ENCODE measurements at places on chromosomes 3 and 15. TPM values are rescaled to one million over a fixed set of nuclear protein-coding genes. Genes with fewer than 3 reads are reported as not detected.

The LRRC34 gene
- total RNA-seq: not detected

The MKRN2OS gene
- total RNA-seq: not detected

The NEO1 gene
- total RNA-seq: 31.9 TPM

The ACP3 gene
- total RNA-seq: not detected

The USP3 gene
- 38.2 TPM for total RNA-seq

The WDR93 gene
- 0.21 TPM for total RNA-seq

The SLC22A14 gene
- 0.05 TPM for total RNA-seq

The XCR1 gene
- not detected for total RNA-seq

The ACKR4 gene
- not detected for total RNA-seq

The SSUH2 gene
- total RNA-seq: 0.60 TPM

The PRR20G gene
- total RNA-seq: 2.8 TPM

The ZNF502 gene
- 1.2 TPM for total RNA-seq

Measured in A549 treated with AZD2906 at 1 μM for 4 hours (cell line).